Mammary epithelial cell (primary cell): ENCODE measurements at places on chromosomes 2 and 18. TPM values are rescaled to one million over a fixed set of nuclear protein-coding genes. Genes with fewer than 3 reads are reported as not detected.

EPHA4 gene
- 3.9 and 5.1 TPM in 2 replicates for total RNA-seq

- DNase-seq, result peak; percentile 57
Observed at GRCh38 chr2:122636097-122636496, 880.6 kb downstream of the TSN start.

- DNase-seq, result no peak
Observed at GRCh38 chr18:78962098-78962497, 17.5 kb upstream of the SALL3 start.

REL gene
- total RNA-seq, result 13.6 and 15.0 TPM in 2 replicates

TWIST2 gene
- 0.83 TPM for total RNA-seq

RND3 gene
- total RNA-seq, result 146 TPM

- DNase-seq, result no peak
Observed at GRCh38 chr2:60628026-60628425, 74.6 kb upstream of the BCL11A start.
